ENCODE measurements at places on chromosomes 2 and 18.

DNA sequence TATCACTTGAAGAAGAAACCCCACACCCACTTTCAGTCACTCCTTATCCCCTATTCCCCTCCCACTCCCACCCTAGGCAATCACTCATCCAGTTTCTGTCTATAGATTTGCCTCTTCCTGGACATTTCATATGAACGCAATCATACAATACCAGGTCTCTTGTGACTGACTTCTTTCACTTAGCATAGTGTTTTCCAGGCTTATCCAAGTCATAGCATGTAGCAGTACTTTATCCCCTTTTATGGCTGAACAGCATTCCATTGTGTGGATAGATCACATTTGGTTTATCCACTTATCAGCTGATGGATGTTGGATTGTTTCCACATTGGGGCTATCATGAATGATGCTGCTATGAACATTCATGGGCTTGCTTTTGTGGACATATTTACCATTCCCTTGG lies 6.6 kb downstream of the CFAP221 start:
- no peak for DNase-seq

GRCh38 chr18:39693359-39693758 lies 2127.8 kb upstream of the CELF4 start:
- no peak for DNase-seq

DNA sequence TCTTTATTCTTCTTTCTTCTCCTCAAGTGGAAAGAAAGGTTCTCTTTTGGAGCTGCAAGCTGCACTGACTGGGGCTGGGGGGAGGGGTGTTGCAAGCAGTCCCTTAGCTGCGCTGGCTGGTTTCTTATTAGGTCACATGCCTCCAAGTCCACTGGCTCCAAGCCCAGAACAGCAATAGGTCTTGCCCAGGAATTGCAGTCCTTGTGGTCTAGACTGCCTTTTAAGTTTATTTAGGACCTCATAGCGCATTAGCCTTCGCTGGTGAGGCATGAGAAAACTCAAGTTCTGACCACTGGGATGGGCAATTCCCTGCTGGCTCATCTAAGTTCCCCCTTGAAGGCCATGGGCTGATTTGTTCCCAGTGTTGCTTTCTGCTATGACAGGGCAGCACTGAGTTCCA lies 138.6 kb upstream of the SCN7A start:
- DNase-seq: no peak

DNA sequence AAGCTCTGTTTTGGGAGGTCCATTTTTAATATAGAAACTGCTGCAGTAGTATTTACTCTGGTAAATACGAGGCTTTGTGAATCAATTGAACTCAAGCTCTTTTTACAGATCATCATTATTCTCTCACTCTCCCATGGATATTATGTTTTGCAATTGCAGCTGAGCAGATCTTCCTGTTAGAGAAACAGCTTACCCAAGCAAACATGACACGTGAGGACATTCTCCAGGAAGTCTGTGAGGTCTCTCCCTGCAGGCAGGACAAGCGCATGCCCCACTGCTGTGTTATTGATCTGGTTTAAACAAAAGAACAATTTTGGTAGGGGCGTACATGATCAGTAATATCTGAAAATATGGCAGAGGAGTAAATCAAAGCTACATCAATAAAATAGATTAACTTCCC lies 72.1 kb downstream of the COL6A3 start:
- DNase-seq: no peak

- no peak for DNase-seq
Measured at GRCh38 chr2:135845257-135845656, 8.3 kb upstream of the LCT start.

- DNase-seq: no peak
Measured at GRCh38 chr2:215138479-215138878, at the start of gene ABCA12. ABCA12 (minus strand) TSS chr2:215138626; CDS start chr2:215138208, 418 bp downstream.

DNA sequence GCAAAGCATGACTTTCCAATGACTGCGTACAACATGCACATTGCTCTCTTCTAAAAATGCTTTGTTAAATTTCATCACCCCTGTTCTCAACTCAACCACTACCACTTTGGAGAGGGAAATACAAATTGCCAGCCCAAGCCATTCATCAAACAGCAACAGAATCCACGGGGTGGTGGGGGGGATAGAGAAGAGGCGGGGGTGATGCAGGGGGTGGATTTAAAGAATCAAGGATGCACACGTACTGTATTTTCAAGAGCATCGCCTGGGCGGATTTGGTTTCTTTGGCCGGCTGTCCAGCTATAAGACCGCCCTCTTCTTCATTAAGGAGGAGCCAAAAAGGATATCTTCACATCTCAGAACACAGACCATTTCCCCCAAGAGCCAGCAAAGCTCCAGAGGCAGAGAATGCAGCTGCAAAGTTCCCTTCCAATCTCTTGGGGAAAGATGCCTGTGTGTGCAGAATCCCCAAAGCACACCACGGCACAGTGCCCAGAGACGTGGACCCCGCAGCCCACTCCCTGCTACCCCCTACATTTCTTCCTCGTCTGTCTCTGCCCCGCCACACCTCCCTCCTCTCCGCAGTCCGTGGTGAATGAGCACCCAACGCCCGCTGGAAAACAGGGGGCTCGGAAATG lies 977 bp downstream of the SLC8A1 start:
- DNase-seq: no peak

DNA sequence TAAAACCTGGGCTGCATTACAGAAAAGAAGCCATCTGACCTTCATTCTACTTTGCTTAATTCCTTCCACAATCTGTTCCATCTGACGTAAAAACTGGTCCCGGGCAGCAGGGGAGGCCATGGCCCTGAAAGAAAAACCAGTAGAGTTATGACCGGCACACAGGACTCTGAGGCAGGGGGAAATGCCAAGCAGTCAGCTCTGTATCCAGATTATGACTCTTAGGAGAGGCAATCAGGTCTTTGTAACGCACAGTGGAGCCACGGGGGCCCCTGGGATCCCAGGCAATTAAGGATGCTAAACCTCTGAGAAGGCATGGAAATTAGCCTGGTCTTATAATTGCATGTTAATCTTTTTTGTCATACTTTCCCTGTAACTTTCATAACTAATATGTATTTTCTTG lies 78.4 kb downstream of the CCDC93 start:
- DNase-seq: no peak

DNA sequence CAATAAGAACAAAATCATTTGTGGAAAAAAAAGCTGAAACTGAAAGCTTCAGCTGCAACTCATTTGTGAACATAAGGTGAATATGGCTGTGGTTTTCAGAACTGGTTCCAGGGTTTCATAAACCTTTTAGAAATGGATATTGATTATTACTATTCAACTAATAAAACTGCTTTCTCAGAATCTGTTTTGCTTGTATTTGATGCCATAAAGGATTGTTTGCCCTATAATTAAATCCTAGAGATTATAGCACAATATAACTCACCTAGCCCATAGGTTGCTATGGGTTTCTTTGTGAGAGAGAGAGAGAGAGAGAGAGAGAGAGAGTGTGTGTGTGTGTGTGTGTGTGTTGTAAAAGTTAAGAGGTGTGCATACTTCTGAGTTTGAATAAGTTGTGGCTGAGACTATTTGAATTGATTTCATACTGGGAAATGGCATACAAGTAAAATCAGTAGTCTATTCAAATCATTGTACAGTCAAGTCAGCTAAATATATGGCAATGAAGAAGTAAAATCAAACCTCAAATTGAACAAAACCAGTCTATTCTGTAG lies 339.2 kb downstream of the ARHGAP15 start:
- no peak for DNase-seq

DNA sequence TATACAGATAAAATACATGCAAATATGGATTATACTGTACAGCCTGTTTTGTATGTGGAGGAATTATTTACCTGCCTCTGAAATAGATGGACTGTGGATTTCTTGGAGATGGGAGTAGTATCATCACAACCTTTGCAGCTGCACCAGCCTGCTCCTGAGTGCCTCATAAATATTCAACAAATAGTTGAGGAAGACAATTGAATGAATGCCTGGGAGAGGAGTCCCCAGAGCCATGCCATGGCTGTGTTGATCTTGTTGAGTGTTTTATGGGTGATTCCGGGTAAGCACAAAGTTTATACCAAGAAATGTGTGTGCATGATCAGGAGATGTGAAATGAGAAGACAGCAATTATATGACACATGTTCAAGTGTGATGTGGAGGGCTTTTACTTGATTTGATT lies 225.0 kb downstream of the FHOD3 start:
- no peak for DNase-seq

DNA sequence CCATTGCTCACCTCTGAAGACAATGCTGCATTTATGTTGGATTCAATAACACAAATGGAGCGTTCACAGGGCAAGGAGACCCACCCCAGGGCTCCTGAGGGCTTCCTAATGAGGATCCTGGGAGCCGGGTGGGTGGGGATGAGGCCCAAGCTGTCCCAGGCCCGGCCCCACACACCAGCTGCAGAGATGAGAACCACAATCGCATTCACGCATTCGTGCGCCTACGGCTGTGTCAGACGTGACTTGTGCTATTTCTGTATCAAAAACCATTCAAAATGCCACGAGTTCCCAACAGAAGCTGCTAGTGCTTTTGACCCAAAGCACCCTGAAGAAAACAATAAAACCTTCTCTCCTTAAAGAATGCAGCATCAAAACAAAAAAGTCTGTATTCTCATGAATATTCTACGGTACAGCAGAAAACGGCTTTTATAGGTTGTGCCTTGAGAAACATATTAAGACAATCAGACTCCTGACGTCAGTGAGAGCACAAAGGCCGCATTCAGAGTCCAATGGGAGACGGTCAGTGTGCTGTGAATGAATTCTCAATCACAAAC lies 205.4 kb downstream of the HDAC4 start:
- no peak for DNase-seq

GRCh38 chr18:54100920-54101470 lies 123.5 kb downstream of the MBD2 start:
- no peak for DNase-seq

- DNase-seq: no peak
Measured at GRCh38 chr2:27581417-27582128, 1.3 kb upstream of the ZNF512 start.

DNA sequence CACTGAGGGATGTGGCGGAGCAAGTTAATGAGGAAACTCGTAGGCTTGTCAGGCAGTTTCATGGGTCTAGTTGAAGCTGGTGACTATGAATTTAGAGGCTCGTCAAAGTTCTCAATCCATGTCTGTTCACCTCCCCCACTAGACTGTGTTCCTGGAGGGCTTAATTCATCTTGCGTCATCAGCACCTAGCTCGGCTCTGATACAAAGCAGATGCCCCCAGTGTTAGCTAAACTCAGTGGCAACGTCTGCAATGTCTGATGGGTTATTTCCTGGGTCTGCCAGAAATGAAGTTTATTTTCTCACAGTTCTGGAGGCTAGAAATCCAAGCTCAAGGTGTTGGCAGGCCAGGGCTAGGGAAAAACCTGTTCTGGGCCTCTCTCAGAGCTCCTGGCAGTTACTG lies 140.6 kb downstream of the PID1 start:
- no peak for DNase-seq

GRCh38 chr2:109049022-109049421 lies 60.0 kb upstream of the EDAR start:
- no peak for DNase-seq

GRCh38 chr2:105038383-105039061 lies 653 bp downstream of the MRPS9 start:
- no peak for DNase-seq

All from activated CD4-positive, CD25-positive, alpha-beta regulatory T cell (primary cell).